ENCODE measurements at places on chromosomes 3 and 15.

GRCh38 chr3:175343946-175344345 is 484.8 kb downstream of the NAALADL2 start:
- no peak for DNase-seq

- DNase-seq = peak; percentile 49
These were observed 9.3 kb upstream of the TM4SF18 start for GRCh38 chr3:149342413-149343380.

DNA sequence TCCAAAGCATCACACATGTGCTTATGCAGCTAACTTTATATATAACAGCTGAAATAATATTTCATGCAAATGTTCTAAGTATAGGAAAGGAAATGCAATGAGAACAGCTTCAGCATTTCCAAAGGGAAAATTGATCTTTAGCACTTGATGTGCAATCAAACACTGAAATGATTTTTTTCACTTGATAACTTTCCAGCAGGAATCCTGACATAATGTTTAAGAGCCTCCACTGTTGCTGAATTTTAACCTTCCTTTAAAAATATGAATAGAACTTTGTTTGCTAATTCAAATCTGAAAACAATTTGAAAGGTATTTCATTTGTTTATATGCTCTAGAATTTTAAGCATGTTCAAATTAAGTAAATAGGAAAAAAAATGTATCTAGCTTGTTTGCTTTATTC is 96.9 kb upstream of the STRIT1 start:
- no peak for DNase-seq

GRCh38 chr3:184696697-184697096 is 15.2 kb downstream of the MAGEF1 start:
- no peak for DNase-seq

GRCh38 chr3:134029734-134030378 is at the start of gene SLCO2A1:
Gene SLCO2A1, minus strand, starts transcription at chr3:134029925. Its CDS starts 123 bp downstream, at chr3:134029802.
- peak; percentile 9 for DNase-seq

DNA sequence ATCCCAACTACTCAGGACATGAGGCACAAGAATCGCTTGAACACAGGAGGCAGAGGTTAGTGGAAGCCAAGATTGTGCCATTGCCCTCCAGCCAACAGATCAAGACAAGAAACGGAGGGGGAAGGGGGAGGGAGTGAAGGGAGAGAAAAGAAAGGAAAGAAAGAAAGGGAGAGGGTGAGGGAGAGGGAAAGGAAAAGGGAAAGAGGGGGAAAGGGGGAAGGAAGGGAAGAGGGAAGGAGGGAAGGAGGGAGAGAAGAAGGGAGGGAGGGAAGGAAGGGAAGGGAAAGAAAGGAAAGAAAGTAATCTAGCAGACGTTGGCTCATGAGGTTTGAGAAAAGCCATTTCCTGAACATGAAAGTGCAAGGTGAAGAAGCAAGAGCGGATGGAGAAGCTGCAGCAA is 53.1 kb upstream of the SETMAR start:
- no peak for DNase-seq

GRCh38 chr3:23711916-23712494 is 93.8 kb upstream of the UBE2E1 start:
- no peak for DNase-seq

DNA sequence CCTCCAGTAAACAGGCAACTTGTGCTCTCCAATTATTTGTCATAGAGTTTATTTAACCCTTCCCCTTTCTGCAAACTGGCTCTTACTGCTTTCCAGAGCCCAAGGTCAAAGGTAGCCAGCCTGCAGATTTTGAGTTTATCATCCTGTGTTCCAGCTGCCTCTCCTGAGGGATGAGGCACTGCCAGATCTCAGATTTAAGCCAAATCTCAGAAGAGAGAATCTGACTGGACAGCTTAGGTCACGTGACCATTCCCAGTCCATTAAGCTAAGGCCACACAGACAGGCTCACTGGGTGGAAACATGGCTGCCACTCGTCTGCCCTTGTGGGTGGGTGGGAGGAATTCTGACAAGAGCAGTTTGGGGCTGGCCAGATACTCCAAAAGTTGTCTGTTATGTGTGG is 8.6 kb upstream of the SIAH2 start:
- no peak for DNase-seq

- no peak for DNase-seq
These were observed 19.6 kb downstream of the ATP2B2 start for GRCh38 chr3:10485806-10486205.

DNA sequence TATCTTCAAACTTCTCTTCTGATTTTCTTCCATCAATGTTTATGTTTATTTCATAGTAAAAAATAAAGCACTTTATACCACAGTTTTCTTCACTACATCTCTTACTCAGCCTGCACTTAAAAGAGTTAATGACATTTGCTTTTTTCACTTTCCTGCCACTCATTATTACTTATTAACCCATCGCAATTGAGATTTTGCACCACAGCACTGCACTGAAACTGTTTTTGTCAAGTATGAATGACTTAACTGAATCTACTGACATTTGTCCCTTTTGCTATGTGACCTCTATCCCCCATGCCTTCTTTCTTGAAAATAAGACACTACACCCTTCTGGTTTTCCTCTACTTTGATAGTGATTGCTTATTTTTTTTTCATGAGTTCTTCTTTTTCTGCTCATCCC is 739.7 kb upstream of the DPPA4 start:
- DNase-seq = no peak

DNA sequence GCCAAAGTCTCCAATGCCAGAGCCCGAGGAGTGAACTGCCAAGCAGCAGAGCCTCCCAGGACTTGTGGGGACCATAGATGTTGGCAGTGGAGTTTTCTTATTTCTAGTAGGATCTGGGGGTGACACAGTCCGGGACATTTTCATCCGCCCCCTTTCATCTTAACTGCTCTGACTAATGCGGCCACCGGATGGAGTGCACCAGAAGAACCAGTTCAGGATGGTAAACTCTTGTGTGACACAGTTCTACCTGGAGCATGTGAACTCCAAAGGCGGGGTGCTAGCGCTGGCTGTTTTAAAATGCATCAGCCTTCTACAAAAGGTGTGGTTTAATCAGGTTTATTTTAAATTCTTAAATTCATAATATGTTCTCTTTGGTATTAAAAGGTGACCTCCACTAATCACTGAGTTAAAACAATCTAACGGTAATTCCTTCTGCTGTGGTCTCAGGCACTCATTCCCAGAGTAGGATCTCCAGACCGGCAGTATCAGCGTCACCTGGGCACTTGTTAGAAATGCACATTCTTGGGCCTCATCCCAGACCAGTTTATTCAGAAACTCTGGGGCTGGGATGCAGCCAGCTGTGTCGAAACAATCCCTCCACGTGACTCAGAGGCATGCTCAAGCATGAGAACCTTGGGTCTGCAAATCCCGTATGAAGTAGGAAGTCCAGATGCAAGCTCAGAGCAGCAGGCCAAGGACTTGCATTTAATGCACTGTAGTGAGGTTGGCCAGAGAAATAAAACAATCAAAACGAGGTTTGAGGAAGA is 105.5 kb downstream of the GABRB3 start:
- no peak for DNase-seq

- no peak for DNase-seq
These were observed 201.4 kb upstream of the CTNNB1 start for GRCh38 chr3:40997711-40998519.

DNA sequence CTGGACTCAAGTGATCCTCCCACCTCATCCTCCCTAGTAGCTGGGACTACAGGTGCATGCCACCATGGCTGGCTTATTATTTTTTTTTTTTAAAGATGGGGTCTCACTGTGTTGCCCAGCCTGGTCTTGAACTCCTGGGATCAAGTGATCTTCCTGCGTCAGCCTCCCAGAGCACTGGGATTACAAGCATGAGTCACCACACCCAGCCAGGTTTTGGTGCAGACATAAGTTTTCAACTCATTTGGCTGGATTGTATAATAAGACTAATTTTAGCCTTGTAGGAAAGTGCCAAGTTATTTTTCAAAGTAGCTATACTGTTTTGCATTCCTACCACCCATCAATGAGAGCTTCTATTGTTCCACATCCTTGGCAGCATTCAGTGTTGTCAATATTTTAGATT is 32.1 kb downstream of the BUB1B start:
- DNase-seq = no peak

DNA sequence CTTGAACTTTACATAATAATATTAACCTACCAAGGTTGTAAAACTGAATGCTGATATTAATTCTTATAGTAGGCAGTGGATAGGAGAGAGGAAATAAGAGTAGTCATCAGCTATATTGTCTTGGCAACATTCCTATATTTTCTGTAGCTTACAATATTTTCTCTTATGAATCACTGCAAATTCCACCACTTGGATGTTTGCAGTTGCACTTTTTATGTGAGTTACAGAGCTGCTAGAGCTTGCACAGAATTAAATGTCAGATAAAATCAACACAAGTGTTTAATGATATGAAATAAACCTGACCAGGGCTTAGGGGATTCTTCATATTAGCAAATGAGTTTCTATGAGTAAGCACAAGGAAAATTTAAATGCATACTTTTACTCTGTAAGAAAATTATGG is 1710.1 kb downstream of the SI start:
- DNase-seq = no peak

DNA sequence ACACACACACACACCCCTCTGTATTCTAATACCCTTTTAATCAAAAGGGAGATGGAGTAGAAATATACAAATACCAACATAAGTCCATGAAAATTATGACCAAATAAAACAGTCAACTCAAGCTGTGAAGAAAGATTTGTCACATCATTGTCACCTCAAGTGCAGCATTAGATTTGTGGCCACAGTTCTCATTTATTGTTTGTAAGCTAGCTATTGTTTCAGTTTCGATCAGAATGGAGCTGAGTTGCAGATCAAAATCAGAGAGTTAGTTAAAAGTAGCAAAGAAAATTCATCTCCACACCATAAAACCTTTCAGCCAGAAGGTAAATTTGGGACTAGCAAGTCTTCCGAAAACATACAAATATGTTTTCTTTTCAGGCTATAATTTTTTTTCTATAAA is 267.7 kb upstream of the LMCD1 start:
- no peak for DNase-seq

GRCh38 chr3:119294696-119295671 is 801 bp downstream of the ARHGAP31 start:
- DNase-seq = peak; percentile 61

DNA sequence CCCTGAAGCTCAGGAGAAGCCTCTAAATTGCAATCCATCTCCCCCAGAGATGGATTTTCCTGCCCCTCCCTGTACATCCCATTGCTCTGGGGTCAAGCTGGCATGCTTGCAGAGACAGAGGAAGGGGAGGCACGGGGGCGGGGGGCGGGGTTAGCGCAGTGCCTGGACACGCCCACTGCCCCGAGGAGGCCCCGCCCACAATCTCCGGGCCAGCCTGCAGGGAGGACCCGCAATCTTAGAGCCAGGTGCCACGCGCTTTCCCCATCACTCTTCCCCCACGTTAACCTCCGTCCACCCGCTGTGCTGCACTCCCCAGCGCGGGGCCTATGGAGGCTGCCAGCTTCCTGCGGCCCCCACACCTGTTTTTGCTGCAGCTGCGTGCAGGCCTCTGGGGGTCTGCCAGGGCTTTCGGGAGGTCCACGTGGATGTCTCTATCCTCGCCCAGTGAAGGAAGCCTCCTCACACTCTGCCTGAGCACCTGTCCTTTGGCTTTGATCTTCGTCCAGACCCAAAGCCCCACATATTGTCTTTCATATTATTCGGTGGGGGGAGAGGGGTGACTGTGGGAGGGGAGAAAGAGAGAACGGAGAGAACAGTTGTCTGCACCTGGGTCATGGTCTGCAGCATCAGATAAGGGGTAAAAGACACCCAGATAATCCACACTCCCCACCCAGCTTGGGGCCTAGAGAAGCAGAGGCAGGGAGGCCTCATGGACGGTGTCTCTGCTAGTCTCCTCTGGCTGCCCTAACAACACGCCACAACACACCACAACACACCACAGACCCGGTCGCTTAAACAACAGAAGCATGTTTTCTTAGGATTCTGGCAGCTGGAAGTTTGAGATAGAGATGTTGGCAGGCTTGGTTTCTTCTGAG is 118.0 kb upstream of the MEF2A start:
- no peak for DNase-seq

GRCh38 chr3:140630866-140631265 is 47.0 kb upstream of the TRIM42 start:
- no peak for DNase-seq

DNA sequence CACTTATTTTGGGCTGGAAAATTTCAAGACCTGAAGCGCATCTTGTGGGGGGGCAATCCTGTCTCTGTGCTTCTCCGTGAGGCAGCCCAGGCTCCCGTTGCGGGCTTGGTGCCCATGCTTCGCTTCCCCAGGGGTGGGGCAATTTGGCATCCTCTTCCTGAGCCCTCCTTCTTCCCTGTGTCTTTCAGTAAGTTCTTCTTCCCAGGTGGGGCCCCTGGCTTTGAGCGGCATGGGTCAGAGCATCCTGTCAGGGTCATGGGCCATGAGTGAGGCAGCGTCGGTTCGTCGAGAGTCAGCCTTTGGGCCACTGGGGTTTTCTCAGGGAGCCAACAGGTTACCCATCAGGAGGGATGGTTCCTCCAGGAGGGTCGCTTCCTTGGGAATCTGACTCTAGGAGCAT is 200.7 kb downstream of the UBE3A start:
- no peak for DNase-seq

All from Caki2 (cell line).